NCI-H2227 treated with DMSO at 0.1 percent for 48 hours (cell line): ENCODE measurements at places on chromosomes 7 and 10.

DNA sequence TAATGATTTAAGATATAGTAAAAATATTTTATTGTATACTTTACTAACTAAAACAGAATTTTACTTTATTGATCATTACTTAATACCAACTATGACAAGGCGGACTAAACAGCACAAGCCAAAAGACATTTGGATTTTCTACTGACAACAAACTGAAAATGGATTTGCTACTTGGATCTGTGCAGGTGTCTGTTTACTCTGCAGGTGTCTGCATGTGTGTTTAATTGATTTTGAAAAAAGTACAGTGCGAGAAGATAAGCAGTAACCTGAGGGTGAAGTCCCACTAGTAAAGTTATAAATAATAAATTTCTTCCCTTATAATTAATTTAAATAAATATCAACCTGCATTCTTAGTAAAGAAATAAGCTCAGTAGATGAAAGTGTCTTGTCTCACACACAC is 696.8 kb upstream of the MBL2 start:
- no peak for DNase-seq

GRCh38 chr10:116171505-116171904 is 101.5 kb downstream of the GFRA1 start:
- no peak for DNase-seq

DNA sequence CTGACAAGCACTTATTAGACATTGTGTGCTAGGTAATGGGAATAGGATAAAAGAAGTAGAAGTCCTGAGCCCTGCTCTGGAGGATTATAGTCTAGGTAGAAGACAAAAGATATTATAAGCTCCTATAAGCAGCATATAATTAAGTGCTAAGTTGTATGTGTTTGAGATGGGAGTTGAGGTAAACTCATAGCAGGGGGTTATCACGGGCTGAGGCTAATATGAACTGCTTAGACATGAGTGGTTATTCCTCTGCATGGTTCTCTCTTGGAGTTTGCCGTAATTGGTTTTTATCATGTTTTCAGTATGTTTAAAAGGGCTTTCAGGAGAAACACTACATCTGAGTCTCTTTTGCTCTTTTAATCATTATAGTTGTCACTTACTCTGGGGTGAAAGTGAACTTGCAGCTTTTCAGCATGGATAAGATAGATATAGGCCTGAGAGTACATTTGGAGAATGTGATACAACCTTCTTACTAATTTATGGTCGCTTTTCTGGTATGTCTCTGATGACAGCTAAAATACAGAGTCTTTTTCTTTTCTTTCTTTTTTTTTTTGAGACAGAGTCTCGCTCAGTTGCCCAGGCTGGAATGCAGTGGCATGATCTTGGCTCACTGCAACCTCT is 39.0 kb downstream of the SMNDC1 start:
- peak; percentile 61 for DNase-seq

DNA sequence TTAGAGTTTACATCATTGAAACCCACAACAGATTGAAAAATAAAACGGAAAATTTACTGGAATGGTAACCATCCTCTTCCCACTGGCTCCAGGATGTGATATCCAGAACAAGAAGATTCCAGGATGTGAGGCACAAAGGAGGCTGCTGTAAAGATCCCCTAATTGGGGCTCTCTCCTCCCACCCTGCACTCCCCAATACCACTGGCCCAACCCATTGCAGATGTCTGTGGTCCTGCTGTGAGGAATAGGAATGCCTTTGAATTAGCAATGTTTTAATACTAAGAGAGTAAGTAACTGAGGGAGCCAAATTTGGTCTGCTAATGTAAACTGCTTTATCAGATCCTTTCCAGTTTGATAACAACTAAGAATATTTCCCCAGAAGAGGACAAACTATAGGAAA is 225.9 kb upstream of the INHBA start:
- DNase-seq, result no peak

- DNase-seq, result no peak
Measured at GRCh38 chr10:7587168-7587864, 79.5 kb downstream of the ITIH5 start.

- DNase-seq, result no peak
Measured at GRCh38 chr7:151039850-151040548, 8.3 kb upstream of the ASIC3 start.

GRCh38 chr7:96199421-96199820 is 122.5 kb downstream of the SLC25A13 start:
- no peak for DNase-seq

DNA sequence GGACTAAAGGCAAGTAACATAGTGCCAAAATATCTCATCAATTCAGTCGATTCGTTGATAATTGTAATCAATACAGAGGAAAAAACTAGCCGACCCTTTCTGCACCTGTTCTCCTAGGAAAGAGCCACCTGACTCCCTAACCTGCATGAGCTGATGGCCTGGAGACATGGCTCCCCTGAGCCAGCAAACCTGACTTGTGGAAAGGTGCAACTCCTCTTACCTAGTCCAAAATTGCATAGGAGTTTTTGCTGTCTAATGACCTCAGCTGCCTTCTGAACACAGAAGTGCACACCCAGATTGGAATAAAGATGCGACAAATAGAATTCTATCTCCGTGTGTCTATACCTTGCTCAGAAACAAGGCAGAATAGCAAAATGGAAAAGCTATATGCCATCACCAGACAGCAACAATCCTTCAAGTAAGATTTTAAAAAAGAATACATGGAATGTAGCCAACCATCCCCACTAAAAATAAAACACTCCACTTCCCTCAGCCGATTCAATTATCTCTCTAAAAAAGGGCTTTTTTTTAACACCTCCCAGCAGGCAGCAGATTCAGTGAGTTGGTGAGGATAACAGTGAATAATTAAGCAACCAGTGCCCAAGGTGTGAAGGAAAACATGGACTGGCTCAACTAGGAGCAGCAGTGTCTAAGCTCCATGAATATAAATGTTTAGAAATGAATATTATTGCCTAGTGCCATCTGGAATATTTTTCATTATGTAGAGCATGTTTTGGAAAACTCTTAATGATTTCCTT is 26.6 kb upstream of the LMTK2 start:
- peak; percentile 67 for DNase-seq

GRCh38 chr10:90418869-90419652 is 438.8 kb downstream of the HTR7 start:
- DNase-seq, result no peak

DNA sequence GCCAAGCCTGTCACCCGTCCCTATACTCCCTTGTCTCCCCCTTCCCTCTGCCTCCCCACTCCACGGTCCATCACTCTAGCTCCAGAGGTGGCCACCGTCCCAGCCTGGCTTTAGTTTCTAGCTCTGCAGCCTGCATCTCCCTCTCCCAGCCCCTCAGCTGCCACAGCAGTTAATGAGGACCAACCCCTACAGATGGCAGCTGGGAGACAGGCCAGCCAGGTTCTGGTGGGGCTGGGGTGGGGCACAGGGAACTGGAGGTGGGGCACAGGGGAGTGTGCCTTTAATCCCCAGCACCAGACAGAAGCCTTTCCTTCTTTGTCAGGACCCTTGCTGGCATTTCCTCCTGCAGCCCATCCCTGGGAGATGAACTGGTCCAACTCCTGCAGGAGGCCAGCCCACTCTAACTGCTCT is 21.1 kb downstream of the UNC5B start:
- no peak for DNase-seq

DNA sequence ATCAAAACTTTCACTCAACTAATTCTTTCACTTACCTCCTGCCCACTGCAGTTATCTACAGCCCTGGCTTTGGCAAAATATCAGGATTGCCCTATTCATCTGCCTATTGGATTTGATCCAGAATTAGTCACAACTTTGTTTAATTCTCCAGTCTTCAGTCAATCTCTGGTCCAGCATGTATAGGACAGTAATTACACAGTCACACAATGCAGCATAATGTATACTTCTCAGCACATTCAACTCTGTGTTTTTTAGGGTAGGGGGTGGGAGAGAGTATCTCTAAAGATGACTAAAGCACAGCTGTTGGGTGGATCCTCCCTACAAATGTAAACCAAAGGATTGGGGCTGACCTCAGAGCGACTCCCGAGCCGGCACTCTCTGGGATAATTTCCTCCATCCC is 17.7 kb upstream of the NRP1 start:
- peak; percentile 20 for DNase-seq

GRCh38 chr7:149838992-149839408 is 825 bp downstream of the ZNF862 start:
- DNase-seq, result no peak

- no peak for DNase-seq
Measured at GRCh38 chr7:70717553-70718329, 414.2 kb upstream of the GALNT17 start.

DNA sequence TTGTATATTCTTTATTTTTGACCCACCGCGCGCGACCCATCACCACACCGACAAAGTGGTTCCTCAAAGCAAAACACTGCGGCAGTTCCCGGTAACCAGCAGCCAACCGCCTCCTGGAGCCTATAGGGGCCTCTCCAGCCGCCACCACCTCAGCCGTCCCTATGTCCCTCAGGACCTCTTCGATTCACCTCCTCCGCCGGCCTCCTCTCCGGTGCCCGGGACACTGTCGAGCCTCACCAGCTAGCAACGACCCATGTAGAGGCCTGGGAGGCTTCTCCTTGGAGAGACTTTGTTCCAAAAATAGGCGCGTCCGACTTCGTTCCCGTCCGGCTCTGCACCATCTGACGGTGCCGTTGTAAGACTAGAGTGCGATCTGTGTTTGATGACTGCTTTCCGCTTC is 158.8 kb downstream of the HGF start:
- DNase-seq, result no peak

- DNase-seq, result no peak
Measured at GRCh38 chr7:43283706-43284105, 171.3 kb downstream of the HECW1 start.

GRCh38 chr10:128221807-128222206 is 95.6 kb upstream of the MKI67 start:
- DNase-seq, result no peak

DNA sequence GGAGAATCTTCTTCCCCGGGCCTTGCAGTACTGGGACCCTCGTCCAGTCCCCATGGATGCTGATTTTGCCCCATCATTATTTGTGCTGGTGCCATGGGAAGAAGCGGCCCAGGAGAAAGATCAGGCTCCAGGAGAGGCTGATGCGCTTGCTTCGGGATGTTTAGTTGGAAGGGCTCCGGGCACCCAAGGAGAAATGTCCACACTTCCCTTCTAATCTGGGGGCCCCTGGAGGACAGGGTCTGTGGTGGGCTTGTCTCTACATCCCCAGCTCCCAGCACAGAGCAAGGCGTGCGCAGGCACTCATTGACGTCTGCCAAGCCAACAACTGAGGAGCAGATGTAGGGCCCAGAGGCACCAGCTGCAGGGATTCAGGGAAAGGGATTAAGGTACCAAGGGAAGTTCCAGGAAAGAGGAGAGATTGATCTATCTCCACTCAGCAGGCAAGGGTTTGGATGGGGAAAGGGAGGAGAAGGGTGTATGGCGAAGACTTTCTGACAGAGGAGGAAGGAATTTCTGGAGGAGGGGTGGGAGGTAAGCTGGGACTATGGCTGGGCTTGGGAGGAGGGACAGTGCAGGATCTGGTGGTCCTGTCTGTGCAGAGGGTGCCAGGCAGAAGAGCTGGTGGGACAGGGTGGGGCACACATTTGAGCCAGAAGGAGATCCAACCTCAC is 38.7 kb upstream of the LEP start:
- DNase-seq, result no peak

DNA sequence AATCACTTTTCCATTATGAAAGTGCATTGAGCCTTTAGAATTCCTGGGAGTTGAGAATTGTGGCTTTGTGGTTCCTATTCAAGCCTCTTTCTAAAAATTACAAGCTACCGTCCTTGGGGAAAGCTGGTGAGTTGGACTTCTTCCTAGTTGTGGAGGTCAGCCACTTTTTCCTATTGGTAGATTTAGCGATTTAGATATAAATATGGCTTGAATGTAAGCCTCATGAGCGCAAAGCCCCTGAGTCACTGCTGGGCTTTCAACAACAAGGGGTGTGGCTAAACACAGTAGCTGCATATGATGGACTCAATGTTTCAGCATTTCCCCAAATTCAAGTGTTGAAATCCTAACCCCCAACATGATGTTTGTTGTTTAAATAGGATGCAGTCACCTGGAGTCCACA is 150.0 kb upstream of the IGFBP3 start:
- DNase-seq, result no peak

DNA sequence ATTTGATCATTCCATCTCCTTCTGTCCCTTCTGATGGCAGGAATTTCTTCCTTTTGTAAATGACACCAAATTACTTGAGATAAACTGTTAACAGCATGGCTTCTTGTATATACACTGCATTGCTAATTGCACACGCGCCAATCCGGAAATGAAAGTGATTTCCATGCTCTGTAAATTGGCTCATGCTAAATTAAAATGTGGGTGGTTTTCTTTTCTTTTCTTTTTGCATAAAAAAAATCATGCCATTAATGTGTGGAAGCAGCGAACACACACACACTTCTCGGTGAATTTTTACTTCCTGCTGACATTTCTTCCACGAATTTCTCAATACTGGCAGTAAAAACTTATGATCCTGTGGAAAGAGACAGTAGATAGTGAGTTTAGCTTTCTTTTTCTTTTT is 123.1 kb upstream of the CCDC6 start:
- no peak for DNase-seq

DNA sequence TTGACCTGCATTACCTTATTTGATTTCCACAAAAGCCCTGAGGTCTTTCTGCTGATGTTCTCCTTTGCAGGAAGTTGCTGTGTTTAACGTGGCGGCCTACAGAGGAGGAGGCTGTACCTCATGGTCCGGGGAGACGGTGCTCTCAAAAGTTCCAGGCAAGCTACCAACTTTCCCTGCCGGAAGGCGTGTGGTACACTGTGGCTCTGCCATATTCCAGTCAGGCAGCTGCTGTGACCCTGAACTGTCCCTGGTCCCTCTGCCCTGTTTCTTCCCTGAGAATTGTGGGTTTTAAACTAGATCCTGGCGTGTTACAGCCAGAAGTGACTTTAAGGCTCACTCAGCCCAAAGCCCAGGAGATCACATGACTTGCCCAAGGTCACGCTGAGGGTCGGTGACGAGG is 139.2 kb downstream of the TEX36 start:
- DNase-seq, result no peak

GRCh38 chr7:100034871-100035510 is 14.6 kb upstream of the ZSCAN21 start:
- DNase-seq, result no peak

GRCh38 chr7:151741585-151741984 is 135.3 kb downstream of the PRKAG2 start:
- DNase-seq, result no peak

GRCh38 chr7:131655866-131656265 is 99.4 kb upstream of the PODXL start:
- no peak for DNase-seq

GRCh38 chr7:45494885-45495284 is 79.3 kb upstream of the ADCY1 start:
- no peak for DNase-seq

- no peak for DNase-seq
Measured at GRCh38 chr7:139994356-139994755, 68.4 kb downstream of the PARP12 start.

DNA sequence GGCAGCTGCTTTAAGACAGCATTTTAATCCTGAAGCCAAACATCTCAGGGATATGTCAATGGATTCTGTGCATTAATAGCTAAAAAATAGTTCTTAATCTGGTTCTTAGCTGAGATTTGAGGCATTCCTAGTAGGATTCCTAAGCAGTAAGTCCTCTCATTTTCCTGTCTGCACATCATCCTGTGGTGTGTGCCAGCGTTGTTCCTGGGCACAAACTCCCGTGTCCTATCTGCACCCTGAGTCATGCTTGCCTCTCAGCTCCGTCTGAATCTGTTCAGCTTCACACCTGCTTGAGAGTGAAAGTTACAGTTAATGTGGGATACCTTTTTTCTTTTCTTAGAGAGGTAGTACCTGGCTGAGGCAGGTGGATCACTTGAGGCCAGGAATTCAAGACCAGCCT is 19.5 kb downstream of the BAG3 start:
- DNase-seq, result no peak
